ENCODE measurements at places on chromosomes 3 and 15. TPM values are rescaled to one million over a fixed set of nuclear protein-coding genes. Genes with fewer than 3 reads are reported as not detected.

Gene CFAP91
- total RNA-seq = 0.18 TPM

Gene ITGB5
- 358 TPM for total RNA-seq

Gene FRMD5
- 1.6 TPM for total RNA-seq

Gene CCDC33
- not detected for total RNA-seq

Gene CAMKV
- not detected for total RNA-seq

Gene EPHA3
- 5.7 TPM for total RNA-seq

Gene ESYT3
- total RNA-seq = 0.28 TPM

Gene CISH
- 0.57 TPM for total RNA-seq

Gene CD276
- total RNA-seq = 104 TPM

Gene PIGB
- total RNA-seq = 9.8 TPM

Data from smooth muscle cell of bladder (primary cell).